Activated CD4-positive, CD25-positive, alpha-beta regulatory T cell treated with anti-CD3 and anti-CD28 coated beads, Interleukin-2, amount 50 U/mL, for 72 hours (primary cell): ENCODE measurements at places on chromosomes 6 and 20.

DNA sequence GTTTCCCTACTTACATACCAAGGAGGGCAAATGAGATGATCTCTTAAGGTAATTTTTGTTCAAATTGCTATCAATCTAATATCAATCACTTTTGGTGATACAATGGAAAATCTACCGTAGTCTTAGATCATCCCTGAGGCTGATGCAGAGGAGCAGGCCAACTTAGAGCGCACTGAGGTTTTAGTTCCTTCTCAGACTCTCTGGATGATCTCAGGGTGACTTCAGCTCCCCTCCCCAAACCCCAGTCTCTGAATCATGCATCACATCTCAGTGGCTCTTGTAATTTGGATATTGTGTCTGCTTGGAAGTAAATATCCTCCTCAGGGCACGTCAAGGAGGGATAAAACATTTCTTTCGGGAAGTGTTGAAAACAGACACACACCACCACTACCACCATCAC, 5.9 kb downstream of the TUBB2B start:
- DNase-seq = no peak

DNA sequence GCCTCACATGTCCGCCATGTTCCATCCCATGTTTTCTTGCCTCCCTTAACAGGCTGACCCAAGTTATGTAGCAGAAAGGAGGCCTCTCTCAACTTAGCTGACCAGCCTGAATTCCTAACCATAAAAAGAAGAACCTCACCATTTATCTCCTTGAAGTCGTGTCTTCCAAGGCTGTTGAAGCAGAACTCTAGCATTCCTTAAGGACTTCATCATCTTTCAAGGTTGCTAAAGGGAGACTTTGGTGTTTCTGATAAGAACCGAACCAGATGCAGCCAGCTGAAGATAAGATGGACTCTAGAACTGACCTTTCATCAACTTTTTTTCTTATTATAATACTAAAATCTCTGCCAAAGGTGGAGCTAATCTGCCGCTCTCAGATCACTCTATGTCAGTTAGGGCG, 571.7 kb upstream of the SLC35B3 start:
- no peak for DNase-seq

- DNase-seq = no peak
Observed at GRCh38 chr6:105628156-105628860, 225.4 kb upstream of the PREP start.

- no peak for DNase-seq
Observed at GRCh38 chr6:137698636-137699030, 168.4 kb upstream of the TNFAIP3 start.

DNA sequence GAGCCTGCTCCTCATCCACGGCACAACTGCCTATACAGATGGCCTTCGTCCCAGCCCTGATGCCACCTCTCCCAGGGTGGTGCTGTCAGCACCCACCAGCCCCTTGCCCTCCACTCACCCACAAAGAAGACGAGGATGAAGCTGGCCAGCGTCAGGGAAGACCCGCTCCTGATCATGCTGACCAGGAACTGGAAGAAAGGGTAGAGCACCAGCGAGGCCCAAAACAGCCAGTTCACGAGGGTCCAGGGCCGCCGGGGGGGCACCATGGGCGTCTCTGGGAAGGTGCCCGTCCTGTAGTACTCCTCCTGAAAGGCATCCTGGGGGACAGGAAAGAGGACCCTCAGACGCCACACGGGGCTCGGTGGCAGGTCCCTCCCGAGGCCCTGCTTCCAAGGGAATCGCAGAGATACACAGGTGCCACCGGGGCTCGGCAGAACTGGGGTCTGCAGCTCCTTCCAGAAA, 134.5 kb downstream of the AGPAT4 start:
- no peak for DNase-seq

DNA sequence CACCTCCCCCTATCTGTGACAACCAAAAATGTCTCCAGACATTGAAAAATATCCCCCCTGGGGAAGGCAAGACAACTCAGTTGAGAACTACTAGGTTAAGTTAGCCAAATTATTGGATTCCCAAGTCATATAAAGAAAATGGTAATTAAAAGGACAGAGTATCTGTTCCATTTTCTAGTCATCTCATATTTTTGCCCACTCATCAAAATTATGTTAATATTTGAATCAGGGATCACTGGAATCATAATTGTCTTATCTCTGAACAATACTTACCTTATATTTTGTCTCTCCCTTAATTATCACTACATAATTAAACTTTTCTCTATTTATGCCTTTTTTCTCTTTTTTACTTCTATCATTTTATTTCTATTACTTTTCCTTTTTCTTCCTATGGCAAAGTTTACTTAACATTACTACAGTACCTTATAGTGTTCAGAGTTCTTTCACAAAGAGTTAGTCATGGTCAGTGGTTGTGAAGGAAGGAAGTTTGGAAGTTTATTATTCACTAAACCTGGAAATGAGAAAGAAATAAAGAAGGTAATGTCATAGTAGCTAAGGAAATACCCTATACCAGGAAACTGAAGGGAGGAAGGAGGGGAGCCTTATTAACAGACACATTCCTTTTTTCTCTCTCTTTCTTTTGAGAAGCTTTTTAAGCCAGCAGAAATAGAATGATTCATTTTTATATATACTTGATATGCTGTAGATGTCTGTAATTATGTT, 332.9 kb downstream of the COL12A1 start:
- DNase-seq = no peak

- no peak for DNase-seq
Observed at GRCh38 chr6:14292119-14292518, 174.5 kb downstream of the CD83 start.

DNA sequence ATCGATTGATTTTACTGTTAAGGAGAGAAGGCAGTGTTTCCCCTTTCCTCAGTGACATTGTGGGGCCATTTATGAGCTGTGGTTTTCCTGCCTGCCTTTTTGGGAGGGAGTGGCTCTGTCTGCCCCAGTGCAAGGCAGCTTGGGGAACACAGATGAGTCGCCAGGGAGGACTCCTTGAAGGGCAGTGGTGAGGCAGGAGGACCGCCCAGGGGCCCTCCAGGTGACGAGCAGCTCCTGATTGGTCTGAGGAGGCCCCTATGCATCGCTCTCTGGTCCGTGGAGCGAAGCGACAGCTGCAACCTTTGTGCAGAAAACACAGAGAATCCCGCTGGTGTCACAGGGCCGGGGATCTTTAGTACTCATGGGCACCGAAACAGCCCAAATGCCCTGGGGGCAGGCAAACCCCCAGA, 100.3 kb downstream of the TMEM242 start:
- no peak for DNase-seq

GRCh38 chr6:20427856-20428255, 26.2 kb downstream of the E2F3 start:
- no peak for DNase-seq

- no peak for DNase-seq
Observed at GRCh38 chr6:77965449-77965848, 312.6 kb downstream of the MEI4 start.

- DNase-seq = no peak
Observed at GRCh38 chr20:4147319-4147718, 132.0 kb upstream of the RNF24 start.

GRCh38 chr20:49766979-49767521, 45.6 kb upstream of the SLC9A8 start:
- DNase-seq = no peak

GRCh38 chr6:144049386-144049785, 41.3 kb upstream of the PLAGL1 start:
- no peak for DNase-seq
